ENCODE measurements at places on chromosomes 6 and 20.

DNA sequence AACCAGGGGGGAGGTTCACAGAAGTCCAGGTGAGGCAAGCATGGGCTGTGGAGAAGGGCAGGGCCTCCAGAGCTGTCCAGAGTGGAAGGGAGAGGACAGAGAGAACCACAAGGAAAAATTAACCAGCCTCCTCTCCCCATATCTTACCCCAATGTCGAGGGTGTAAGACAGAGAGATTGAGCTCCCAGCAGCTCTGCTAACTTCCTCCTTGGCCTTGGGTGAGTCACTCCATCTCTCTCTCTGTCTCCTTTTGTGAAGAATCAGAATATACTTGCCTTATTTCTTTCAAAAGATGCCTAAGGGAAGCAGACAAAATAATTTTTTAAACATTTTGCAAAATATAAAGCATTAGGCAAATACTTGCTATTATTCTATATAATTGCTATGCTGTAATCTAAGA lies 58.3 kb upstream of the IYD start:
- DNase-seq: no peak

DNA sequence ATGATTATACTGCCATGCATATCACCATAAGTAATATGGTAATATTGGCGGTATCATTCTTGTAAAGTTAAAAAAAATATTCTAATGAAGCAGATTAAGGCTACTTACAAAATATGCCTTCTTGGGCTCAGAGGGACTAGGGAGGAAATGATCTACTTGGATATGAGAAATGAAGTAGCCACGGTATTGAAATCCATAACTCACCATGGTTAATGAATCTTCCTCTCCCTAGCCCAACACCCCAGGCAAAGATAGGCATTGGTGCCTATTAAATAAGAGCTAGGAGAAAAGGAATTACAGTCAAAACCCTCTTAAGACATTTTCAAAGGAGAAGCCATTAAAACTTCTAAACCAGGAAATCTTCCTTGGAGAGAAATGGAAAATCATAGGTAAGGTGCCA lies 280.5 kb downstream of the TFAP2B start:
- DNase-seq: no peak

GRCh38 chr20:53929974-53930650 lies 140.3 kb downstream of the BCAS1 start:
- no peak for DNase-seq

DNA sequence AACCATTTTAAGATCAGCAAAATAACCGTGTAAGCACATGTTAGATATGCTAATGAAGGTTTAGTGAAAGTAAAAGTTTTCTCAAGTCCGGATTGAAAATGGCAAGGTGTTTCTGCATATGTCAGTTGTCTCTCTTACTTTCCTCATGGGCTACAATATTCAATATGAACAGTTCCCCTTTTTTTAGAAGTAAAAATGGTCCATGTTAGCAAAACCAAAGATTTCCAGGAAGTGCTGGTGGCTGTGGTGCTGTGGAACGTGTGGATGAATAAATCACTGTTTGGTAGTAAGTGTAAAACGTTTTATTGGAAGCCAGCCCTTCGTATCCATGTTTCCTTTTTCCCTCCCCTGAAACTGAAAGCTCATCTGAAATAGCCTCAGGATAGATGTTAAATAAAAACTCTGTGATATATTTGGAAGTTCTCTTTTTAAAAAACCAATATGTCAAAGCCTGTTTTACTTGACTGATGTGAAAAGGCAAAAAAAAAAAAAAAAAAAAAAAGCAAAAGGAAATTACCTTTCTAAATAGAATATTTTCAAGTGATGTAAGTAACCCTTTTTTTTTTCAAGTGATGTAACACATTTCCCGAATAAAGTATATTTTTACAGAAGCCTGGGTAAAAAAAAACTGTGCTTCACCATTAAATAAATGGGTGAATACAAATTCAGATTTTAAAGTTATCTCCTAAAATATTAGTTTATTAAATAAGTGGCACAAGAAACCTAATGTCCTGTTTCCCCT lies 41.9 kb downstream of the PLEKHG1 start:
- DNase-seq: no peak

- peak; percentile 81 for DNase-seq
Observed at GRCh38 chr6:139748353-139749146, 374.1 kb upstream of the CITED2 start.

DNA sequence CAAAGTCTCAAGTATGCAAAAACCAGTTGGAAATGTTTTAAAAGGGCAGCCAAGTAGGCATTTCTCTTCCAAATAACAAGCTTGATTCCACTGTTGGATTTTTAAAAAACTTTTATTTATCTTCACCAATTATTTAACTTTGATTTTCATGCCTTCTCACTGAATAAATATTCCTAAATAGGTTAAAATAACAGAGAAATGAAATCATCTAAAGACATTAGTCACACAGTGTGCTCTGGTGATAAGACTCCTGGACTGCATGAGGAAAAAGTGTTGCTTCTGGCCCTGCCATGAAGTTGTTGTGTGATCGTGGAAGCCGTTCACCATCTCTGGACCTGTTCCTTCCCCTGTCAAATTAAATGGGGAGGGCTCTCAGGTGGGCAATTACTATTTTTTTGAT lies 33.8 kb upstream of the IGF2R start:
- DNase-seq: peak; percentile 44
